Endodermal cell (in vitro differentiated cells): ENCODE measurements at places on chromosomes 7 and 10. TPM values are rescaled to one million over a fixed set of nuclear protein-coding genes. Genes with fewer than 3 reads are reported as not detected.

GRCh38 chr10:72349438-72349837 lies 5.3 kb downstream of the DNAJB12 start:
- no peak overlapping the region for H3K27ac ChIP-seq
- DNase-seq, result peak; percentile 36
- H3K4me3 ChIP-seq, result no peak overlapping the region
- H3K36me3 ChIP-seq, result peaks cover 21% of the 10 kb centered on the region

- H3K27me3 ChIP-seq, result no peaks in the 10 kb centered on the region
- H3K4me1 ChIP-seq, result no peaks in the 10 kb centered on the region
- peak; percentile 92 for DNase-seq
- peaks cover 13% of the 10 kb centered on the region for H3K36me3 ChIP-seq
- peak overlapping the region; percentile 99 for H3K4me3 ChIP-seq
- H3K27ac ChIP-seq, result no peak overlapping the region
Observed at GRCh38 chr7:156892081-156892800, 742 bp downstream of the LMBR1 start.

GRCh38 chr7:22216832-22217475 lies 140.0 kb downstream of the RAPGEF5 start:
- H3K4me3 ChIP-seq, result no peak overlapping the region
- H3K27ac ChIP-seq, result no peak overlapping the region
- no peaks in the 10 kb centered on the region for H3K27me3 ChIP-seq
- DNase-seq, result no peak

DNA sequence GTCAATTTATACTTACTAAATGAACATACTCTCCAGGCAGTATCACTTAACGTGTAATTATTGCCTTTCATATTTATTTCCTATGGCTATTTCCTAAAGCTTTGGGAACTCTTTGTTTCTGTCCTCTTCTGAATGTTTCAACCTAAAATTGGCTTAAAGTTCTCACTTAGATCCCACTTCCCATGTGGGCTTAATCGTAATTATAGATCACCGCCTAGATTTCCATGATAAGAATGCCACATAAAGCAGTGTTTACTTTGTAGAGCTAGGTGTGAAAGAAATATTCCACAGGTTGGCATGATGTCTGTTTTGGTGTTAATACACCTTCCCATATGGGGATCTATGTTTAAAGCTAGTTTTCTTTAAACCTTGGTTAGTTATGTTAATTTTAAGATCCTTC lies 1.5 kb downstream of the HDAC9 start:
- DNase-seq, result no peak
- H3K36me3 ChIP-seq, result no peaks in the 10 kb centered on the region
- no peaks in the 10 kb centered on the region for H3K27me3 ChIP-seq

DNA sequence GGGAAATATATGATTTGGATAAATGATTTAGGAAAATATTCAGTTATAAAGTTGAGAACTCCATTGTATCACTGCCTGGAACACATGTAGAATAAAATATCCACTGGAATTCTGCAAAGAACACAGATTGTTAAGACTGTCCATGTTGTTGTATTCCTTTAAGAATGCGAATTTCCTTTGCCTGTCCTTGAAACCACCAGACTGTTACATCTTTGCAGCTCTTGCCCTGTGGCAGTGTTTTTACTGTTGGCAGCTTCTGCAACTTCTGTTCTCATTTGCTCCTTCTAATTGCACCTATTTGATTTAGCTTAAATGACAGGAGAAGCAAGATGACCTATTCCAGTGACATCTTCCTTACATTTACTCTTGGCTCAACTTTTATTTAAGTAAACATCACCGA lies 39.7 kb downstream of the MALSU1 start:
- no peaks in the 10 kb centered on the region for H3K4me1 ChIP-seq
- H3K36me3 ChIP-seq, result peaks cover 83% of the 10 kb centered on the region
- no peak for DNase-seq
- H3K27me3 ChIP-seq, result no peaks in the 10 kb centered on the region
- H3K27ac ChIP-seq, result no peak overlapping the region
- H3K4me3 ChIP-seq, result no peak overlapping the region

DNA sequence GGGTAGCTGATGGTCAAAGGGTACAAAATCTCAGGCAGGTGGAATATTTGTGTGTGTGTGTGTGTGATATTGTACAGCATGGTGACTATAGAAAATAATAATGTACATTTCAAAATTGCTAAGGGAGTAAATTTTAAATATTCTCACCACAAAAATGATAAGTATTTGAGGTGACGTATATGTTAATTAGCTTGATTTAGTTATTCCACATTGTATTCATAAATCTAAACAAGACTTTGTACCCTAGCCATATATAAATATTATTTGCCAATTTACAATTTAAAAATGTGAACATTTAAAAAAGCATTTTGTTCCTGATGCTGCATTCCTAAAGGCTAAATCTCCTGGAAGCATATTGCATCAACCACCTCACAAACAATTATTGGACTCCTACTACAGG lies 47.0 kb downstream of the PFKFB3 start:
- no peak overlapping the region for H3K27ac ChIP-seq
- H3K27me3 ChIP-seq, result no peaks in the 10 kb centered on the region
- H3K4me1 ChIP-seq, result no peaks in the 10 kb centered on the region
- H3K36me3 ChIP-seq, result no peaks in the 10 kb centered on the region
- no peak overlapping the region for H3K4me3 ChIP-seq
- DNase-seq, result no peak

GRCh38 chr10:29648114-29648982 lies 13.6 kb upstream of the SVIL start:
- no peak overlapping the region for H3K27ac ChIP-seq
- H3K36me3 ChIP-seq, result peaks cover 3% of the 10 kb centered on the region
- no peak for DNase-seq
- H3K4me1 ChIP-seq, result peaks cover 5% of the 10 kb centered on the region
- peaks cover 38% of the 10 kb centered on the region for H3K27me3 ChIP-seq

DNA sequence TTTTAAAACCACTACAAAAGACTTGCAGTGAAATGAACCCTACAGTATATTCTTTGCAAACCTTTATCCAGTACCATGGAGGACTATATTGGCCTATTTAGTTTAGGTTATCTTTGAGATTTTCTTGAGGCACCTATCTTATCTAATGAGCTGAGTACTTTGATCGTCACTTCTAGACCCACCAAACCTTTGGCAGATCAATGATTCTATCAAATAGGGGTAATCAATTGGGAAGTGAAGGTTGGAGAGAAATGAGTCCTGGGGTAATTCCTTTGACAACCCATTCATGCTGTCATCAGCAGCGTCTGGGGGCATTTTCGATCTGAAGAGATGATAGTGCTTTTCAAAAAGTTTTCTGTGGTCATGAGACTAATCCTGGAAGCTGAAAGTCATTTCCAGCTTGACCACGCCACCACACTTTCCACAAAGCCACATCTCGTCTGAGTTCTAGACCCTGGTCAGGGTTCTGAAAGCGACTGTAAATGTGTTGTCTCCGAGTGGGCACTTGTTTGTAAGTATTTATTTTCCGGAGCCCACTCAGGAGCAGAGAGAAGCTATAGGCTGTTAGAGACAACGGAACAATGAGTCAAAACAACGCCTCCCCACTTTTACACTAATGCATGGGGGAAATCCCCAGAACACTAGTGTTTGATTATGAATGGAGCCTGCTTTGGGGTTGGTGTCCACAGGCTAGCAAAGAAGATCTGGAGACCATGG lies 4.8 kb downstream of the EGR2 start:
- DNase-seq, result no peak
- no peak overlapping the region for H3K4me3 ChIP-seq
- H3K36me3 ChIP-seq, result peaks cover 3% of the 10 kb centered on the region
- H3K4me1 ChIP-seq, result peaks cover 8% of the 10 kb centered on the region
- peaks cover 53% of the 10 kb centered on the region for H3K27me3 ChIP-seq
- no peak overlapping the region for H3K27ac ChIP-seq

GRCh38 chr7:15557186-15557585 lies 4.6 kb downstream of the AGMO start:
- no peaks in the 10 kb centered on the region for H3K27me3 ChIP-seq
- H3K36me3 ChIP-seq, result no peaks in the 10 kb centered on the region
- DNase-seq, result no peak
- no peaks in the 10 kb centered on the region for H3K4me1 ChIP-seq

GRCh38 chr7:1241258-1241602 lies 8.6 kb downstream of the UNCX start:
- no peak overlapping the region for H3K27ac ChIP-seq
- H3K4me1 ChIP-seq, result peaks cover 10% of the 10 kb centered on the region
- H3K4me3 ChIP-seq, result no peak overlapping the region

GRCh38 chr7:3267966-3268690 lies 32.9 kb upstream of the SDK1 start:
- DNase-seq, result no peak

DNA sequence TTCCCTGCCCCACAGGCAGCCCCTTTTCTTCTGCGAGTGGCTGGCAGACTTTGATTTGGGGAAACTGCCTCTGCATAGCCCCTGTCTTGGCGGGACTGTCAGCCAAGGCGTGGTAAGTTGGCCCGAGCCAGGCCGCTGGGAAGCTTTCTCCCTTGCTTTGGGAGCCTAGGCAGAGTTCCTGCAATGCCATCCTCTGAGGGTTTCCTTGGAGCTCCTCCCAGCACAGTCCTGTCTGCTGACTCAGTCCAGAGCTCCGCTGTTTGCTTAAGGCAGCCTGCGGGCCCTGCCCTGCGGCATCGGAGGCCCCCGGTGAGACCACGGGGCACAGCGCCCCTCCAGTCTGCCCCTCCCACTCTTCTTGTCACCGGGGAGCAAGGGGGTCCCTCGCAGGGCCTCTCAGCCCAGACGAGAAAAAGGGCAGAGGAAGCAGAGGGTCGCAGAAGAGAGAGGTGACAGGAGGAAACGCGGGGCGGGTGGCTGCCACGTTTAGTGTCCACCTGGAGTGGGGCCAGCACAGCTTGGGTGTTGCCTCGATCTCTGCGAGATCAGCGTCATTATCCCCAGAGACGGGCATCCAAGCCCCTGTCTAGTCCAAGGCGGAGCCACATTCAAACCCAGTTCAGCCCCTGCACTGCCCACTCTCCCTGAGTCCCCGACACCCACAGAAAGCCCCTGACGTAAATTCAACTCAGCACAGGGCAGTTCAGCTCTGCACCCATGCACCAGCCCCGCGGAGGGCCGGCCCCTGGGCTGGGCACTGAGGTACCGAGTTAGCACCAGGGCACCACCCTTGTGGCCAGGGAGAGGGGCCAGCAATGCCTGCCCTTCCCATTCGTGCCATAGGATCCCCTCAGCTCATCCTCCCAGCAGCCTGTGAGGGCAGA lies 59.0 kb upstream of the CHST15 start:
- H3K4me3 ChIP-seq, result no peak overlapping the region
- peak; percentile 70 for DNase-seq
- H3K4me1 ChIP-seq, result peaks cover 7% of the 10 kb centered on the region

- H3K27me3 ChIP-seq, result no peaks in the 10 kb centered on the region
- no peak overlapping the region for H3K27ac ChIP-seq
- no peaks in the 10 kb centered on the region for H3K4me1 ChIP-seq
Observed at GRCh38 chr10:4678023-4678950, 147.7 kb upstream of the AKR1E2 start.

DNA sequence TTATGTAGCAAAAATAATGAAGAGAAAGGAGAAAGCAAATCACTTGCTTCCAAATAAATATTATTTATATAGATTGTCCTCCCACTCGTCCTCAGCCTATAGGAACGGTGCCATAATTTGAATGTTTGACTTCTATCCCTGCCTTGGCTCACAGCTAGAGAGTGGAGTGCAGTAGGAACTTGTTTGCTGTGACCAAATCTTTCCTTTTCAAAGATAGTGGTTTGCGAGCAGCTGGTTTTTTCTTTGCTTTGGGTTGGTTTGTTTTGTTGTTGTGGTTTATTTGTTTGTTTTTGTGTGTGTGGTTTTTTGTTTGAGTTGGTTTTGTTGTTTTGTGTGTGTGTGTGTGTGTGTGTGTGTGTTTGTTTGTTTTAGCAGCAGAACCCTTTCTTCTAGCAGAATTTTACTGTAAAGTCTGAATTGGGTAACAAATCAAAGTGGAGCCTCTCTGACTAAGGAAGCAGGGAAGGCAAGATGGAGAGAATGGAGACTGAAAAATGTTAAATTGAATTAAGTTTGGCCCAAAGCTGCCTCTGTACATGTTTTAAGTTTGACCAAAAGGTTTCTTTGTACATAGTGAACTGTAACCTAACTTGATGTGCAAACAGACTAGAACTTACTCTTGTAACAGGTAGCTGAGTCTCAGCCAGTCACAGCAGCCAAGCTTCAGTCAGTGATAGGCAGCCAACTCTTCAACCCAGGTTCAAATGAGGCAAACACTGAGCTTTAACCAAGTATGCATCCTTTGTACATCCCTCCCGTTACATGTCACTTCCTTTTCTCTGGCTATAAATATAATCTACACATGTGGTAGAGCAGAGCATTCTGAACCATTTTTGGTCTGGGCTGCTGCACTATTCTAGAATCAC lies 149.5 kb upstream of the LRGUK start:
- H3K27me3 ChIP-seq, result no peaks in the 10 kb centered on the region
- peak overlapping the region; percentile 31 for H3K4me3 ChIP-seq
- no peak for DNase-seq
- peaks cover 19% of the 10 kb centered on the region for H3K4me1 ChIP-seq
- H3K36me3 ChIP-seq, result no peaks in the 10 kb centered on the region
- H3K27ac ChIP-seq, result no peak overlapping the region

DNA sequence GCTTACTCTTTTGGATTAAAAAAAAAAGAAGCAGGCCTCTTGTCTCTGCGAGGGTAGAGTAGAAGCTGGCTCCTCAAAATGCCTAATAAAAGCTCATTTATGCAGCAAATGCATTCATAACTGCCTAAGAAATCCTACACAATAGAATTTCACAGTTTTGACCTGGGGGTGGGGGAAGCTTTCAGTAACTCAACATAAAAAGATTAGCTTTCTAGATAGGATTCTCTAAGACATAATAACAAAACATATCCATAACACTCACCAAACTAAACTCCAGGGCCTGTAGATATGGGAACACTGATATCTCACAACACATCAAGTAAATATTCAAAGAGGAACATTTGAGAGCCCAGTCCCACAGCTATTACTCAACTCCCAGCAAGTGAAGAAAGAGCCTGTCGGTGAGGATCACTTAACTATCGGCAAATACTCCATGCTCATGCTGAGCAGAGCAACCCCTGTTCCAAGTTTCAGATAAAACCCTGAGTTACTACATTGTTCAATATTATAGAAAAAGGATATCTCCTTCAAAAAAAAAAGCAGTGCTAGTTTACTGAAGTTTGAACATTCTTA lies 88.1 kb downstream of the COBL start:
- H3K27me3 ChIP-seq, result no peaks in the 10 kb centered on the region
- peaks cover 16% of the 10 kb centered on the region for H3K4me1 ChIP-seq
- no peaks in the 10 kb centered on the region for H3K36me3 ChIP-seq
- no peak overlapping the region for H3K27ac ChIP-seq
- no peak for DNase-seq

- no peak for DNase-seq
- H3K36me3 ChIP-seq, result peaks cover 14% of the 10 kb centered on the region
- no peak overlapping the region for H3K27ac ChIP-seq
- no peaks in the 10 kb centered on the region for H3K27me3 ChIP-seq
Observed at GRCh38 chr10:114967071-114967470, 29.1 kb downstream of the TRUB1 start.

The RTKN2 gene
- 7.7 to 20.6 TPM (median 19.1 TPM) in 3 replicates for total RNA-seq

The IGF2BP3 gene
- total RNA-seq, result 112 and 123 TPM in 2 replicates

The TLL2 gene
- total RNA-seq, result 0.16 and 0.18 TPM in 2 replicates
